Hypothalamus (tissue), 51 donors: ENCODE measurements at places on chromosomes 3 and 15.

DNA sequence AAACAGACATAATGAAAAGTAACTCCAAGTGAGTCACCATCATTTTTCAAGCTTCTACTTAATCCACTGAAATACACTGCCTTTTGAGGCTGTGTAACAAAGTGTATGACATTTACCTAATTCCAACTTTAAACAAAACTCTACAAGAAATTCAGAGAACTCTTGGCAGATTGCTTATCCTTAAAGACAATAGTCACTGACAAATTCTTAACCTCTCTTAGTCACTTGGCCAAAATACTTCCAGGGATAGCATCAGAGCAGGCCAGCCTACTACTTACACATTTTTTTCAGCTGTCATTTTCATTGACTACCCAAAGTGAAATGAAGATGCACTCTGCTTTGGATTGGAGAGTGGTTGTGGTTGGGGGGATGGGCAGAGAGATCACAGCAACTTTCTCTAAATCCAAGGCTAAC is 3.6 kb downstream of the WWTR1 start:
- no peak for DNase-seq

DNA sequence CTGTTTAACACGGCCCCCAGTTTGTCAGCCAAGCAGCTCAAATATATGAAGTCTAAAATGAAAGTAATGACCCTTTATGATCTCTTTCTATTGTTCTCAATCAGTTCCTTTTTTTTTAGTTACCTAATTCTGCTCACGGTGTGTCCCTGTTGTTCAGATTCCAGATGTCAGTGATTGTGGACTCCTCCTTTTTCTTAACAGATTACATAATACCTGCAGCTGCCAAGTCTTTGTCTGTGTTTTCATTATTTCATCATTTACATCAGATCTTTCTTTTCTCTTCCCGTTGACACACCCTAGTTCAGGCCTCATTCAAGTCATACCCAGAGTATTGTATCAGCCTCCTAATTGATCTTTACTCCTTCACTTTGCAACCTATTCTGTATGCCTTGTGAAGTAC is 56.1 kb upstream of the SKIL start:
- no peak for DNase-seq

GRCh38 chr15:42070976-42071350 is 23.4 kb downstream of the PLA2G4D start:
- DNase-seq, result no peak

DNA sequence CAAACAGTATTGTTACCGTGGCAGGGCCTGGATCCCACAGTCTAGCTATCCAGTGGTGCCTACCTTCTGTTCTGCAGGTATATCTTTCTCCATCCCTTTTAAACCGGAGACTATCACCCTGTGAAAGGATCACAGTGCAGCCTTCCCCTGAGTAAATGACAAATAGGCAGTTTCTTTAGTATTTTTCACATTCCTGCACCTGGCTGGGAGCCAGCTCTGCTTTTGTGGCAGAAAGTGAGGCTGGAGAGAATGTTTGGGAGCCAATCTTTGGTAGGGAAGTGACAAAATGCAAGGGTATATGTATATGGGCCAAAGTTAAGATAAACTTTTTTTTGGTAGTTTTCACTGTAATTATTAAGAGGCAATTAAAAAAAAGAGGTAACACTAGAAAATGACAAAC is 54.8 kb downstream of the ARHGEF26 start:
- no peak for DNase-seq

- no peak for DNase-seq
Measured at GRCh38 chr3:37673401-37673800, 188.3 kb upstream of the CTDSPL start.
